ENCODE measurements at places on chromosomes 13 and 19.

DNA sequence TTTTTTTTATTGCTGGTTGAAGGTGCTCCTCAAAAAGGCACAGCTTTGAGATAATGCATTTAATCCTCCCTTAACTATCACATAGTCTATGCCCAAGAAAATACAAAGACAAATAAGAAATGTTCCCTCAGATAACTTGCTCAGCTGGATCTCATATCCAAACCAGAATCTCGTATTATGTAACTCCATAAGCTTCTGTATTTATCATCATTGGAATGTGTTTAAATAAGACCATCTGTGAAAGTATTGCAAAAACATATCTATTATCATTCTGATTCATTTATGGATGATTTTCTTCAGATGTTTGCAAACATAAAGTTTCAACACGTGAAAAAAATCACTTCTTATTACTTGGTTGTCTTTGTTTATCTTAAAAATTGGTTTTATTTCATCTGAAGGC, 190.9 kb downstream of the IRS2 start:
- DNase-seq = no peak

DNA sequence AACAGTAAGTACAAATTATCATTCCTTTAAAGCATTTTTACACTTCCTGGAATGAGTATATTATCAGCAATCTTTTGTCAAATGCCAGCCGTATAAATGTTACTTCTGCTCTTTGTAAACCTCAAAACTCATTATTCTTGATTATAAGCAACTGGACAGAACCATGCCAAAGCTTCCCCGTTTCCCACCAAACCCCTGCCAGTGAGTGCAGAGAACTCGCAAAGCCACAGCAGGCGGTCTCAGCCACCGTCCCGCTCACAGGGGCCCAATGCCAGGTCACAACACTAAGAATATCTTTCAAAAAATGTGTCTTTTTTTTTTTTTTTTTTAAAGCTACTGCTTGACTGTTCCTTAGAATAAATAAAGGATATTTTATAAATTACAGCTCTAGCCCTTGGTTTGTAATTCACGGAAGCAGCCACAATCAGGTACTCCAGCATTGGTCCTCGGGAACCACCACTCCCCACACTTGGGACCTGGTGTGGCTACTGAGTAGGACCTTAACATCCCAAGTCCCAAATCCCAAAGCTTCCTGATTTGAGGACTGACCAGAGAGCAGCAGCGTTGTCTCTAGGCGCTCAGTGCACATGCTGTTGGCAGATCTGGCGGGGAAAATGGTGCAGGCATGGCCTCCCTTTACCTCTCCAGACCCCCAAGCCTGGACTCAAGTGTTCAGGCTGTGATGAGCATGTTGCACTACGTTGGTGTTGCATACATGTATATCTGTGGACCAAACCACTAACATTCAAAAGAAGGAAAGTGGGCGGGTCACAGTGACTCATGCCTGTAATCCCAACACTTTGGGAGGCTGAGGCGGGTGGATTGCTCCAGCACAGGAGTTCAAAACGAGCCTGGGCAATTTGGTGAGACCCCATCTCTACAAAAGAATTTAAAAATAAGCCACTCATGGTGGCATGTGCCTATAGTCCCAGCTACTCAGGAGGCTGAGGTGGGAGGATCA, 19.0 kb downstream of the KCTD15 start:
- DNase-seq = no peak

GRCh38 chr13:44506719-44507118, 69.4 kb downstream of the TSC22D1 start:
- no peak for DNase-seq

GRCh38 chr19:13355356-13355755, 150.9 kb downstream of the CACNA1A start:
- DNase-seq = no peak

DNA sequence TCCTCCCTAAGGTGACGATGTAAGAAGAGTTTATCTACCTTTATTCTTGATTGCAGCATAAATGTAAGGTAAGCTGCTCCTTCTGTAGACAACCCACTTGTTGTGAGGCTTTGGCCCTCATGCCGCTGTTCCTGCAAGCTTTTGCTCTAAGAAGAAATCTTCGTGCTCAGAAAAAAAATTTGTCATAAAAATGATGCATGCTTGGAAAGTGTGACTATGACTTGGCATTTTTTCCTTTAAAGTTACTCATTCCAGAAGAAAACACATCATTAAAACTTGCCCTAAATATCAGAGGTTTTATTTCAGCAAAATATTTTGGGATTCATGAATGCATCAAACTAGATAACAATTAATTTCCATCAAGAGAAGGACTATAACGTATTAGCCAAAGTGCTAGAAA, 39.8 kb downstream of the KCTD12 start:
- no peak for DNase-seq

DNA sequence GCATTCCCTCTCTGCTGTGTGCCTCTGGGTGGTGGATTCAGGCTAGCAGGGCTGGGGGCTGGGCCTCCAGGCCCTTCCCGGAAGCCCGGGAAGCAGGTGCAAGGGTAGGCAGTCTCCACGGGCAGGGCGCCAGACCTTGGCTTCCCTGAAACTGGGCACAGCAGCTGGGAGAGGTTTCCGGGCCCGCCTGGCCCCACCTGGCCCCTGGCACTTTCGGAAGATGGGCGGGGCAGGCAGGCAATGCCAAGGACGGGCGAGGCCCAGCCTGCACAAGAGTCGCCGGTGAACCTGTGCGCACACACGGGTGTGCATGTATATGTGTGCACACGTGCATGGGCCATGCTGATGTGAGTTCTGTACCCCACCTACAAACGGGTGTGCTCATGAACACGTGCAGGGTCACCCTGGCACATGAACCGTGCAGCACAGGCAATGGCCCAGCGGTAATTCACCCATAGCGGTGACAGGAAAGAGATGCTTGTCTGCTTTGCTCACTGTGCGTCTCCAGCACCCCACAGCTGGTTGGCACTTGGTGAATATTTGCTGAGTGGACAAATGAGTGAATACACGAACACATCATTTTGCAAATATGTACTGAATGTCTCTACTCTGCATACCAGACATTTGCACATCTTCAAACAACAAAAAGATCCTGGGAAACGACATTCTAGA, 15.3 kb downstream of the GADD45B start:
- no peak for DNase-seq
